ENCODE measurements at places on chromosomes 1 and 21.
A peak's percentile ranks its signal among the peaks of the same experiment; 100 is the strongest.

GRCh38 chr1:19730793-19731192, 66.1 kb downstream of the HTR6 start:
- no peak for DNase-seq
- H3K4me3 ChIP-seq, result no peak overlapping the region
- H3K27ac ChIP-seq, result peak overlapping the region; percentile 20
- no peaks in the 10 kb centered on the region for H3K27me3 ChIP-seq
- H3K4me1 ChIP-seq, result no peaks in the 10 kb centered on the region

- no peak for DNase-seq
- H3K4me3 ChIP-seq, result no peak overlapping the region
- H3K36me3 ChIP-seq, result peaks cover 3% of the 10 kb centered on the region
- peaks cover 36% of the 10 kb centered on the region for H3K4me1 ChIP-seq
- H3K27ac ChIP-seq, result peak overlapping the region; percentile 53
Measured at GRCh38 chr1:10217748-10218441, 7.5 kb downstream of the KIF1B start.

- no peaks in the 10 kb centered on the region for H3K4me1 ChIP-seq
- H3K4me3 ChIP-seq, result no peak overlapping the region
- H3K36me3 ChIP-seq, result no peaks in the 10 kb centered on the region
Measured at GRCh38 chr1:61486783-61487536, 238.0 kb downstream of the TM2D1 start.

DNA sequence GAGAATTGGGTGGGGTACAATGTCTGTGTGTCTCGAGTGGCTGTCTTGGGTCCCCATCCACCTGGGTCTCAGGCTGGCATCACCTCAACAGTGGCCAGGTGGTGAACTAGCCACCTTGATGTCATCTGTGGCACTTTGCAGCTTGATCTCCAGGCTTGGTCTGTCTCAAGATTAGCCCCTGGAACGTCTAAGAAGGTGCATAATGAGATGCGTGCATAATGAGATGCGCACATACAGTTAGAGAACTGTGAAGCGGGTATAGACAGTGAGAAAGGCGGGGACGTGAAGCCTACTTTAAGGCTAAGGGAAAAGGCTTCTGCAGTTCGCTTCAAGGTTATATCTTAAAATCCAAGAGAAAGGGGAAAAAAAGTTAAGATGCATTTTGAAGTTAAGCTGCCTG, 98.7 kb downstream of the WDR4 start:
- peaks cover 30% of the 10 kb centered on the region for H3K27me3 ChIP-seq
- no peaks in the 10 kb centered on the region for H3K36me3 ChIP-seq
- DNase-seq, result no peak
- H3K4me1 ChIP-seq, result peaks cover 38% of the 10 kb centered on the region
- no peak overlapping the region for H3K27ac ChIP-seq
- no peak overlapping the region for H3K4me3 ChIP-seq

DNA sequence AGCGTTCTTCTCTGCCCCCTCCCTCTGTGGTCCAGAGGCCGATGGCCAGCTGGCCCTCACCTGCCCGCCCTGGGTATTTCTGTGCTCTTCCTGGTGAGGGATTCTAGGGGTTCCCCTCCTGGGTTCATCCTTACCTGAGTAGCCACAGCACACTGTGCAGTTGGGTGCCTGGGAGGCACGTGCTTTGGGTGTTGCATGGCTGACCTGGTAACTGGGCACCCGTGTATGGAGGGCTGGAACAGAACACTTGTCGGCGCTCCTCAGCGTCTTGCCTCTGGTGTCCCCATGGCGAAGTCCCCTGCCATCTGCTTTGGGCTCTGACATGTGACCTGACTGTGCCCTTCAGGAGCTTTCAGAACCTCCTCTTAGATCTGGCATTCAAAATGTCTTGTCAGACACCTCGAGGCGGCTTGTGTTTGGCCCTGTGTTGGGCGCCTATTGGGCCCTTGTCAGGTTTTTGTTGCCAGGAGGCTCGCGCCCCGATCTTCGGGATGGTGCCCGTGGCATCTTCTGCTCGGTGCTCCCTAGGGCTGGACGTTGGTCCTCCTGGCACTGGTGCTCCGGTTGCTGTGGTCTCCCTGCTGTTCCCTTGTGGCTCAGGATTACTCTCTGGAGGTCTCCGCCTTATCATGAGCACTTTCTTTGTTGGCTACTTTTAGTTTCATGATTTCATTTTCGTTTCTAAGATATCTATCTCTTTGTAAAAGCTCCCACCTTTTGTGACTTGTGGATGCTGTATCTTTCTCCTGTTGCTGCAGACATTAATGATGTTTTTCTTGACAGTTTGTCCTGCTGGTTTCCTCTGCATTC, 28.5 kb downstream of the SKI start:
- H3K36me3 ChIP-seq, result peaks cover 33% of the 10 kb centered on the region
- H3K4me3 ChIP-seq, result no peak overlapping the region
- peaks cover 46% of the 10 kb centered on the region for H3K4me1 ChIP-seq
- no peak for DNase-seq
- H3K27ac ChIP-seq, result no peak overlapping the region
- H3K27me3 ChIP-seq, result no peaks in the 10 kb centered on the region

DNA sequence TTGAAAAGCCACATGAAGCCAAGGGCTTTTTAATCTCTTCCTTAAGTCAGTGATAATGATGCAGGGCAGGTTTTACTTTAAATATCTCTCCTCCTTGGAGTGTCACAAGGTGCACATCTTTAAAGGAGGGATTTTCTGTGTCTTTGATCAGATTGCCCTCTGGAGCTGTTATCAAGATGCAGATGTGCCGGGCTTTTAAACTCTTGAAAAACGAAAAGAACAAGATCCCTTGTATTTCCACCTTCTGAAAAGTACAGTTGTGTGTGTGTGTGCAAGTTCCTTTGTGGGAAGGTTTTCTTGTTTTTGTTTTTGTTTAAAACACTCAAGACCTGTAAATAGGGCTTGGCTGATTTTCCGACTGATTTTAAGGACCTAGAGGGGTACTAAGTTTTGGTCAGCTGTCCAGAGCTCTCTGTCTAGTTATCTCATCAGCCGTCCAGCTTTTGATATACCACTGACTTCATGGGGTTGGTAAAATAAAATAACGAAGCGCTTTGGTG, 1.6 kb downstream of the MARK1 start:
- peaks cover 12% of the 10 kb centered on the region for H3K4me1 ChIP-seq
- no peak overlapping the region for H3K27ac ChIP-seq
- DNase-seq, result no peak
- H3K27me3 ChIP-seq, result peaks cover 53% of the 10 kb centered on the region
- H3K4me3 ChIP-seq, result peak overlapping the region; percentile 24

DNA sequence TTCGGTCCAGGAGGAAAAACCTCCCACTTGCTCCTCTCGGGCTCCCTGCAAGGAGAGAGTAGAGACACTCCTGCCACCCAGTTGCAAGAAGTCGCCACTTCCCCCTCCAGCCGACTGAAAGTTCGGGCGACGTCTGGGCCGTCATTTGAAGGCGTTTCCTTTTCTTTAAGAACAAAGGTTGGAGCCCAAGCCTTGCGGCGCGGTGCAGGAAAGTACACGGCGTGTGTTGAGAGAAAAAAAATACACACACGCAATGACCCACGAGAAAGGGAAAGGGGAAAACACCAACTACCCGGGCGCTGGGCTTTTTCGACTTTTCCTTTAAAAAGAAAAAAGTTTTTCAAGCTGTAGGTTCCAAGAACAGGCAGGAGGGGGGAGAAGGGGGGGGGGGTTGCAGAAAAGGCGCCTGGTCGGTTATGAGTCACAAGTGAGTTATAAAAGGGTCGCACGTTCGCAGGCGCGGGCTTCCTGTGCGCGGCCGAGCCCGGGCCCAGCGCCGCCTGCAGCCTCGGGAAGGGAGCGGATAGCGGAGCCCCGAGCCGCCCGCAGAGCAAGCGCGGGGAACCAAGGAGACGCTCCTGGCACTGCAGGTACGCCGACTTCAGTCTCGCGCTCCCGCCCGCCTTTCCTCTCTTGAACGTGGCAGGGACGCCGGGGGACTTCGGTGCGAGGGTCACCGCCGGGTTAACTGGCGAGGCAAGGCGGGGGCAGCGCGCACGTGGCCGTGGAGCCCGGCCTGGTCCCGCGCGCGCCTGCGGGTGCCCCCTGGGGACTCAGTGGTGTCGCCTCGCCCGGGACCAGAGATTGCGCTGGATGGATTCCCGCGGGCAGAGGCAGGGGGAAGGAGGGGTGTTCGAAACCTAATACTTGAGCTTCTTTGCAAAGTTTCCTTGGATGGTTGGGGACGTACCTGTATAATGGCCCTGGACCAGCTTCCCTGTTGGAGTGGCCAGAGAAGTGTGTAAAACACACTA, 45.3 kb downstream of the MRPL39 start:
- peaks cover 50% of the 10 kb centered on the region for H3K36me3 ChIP-seq
- H3K27ac ChIP-seq, result peak overlapping the region; percentile 98
- peaks cover 69% of the 10 kb centered on the region for H3K4me1 ChIP-seq
- no peaks in the 10 kb centered on the region for H3K27me3 ChIP-seq
- peak; percentile 68 for DNase-seq

DNA sequence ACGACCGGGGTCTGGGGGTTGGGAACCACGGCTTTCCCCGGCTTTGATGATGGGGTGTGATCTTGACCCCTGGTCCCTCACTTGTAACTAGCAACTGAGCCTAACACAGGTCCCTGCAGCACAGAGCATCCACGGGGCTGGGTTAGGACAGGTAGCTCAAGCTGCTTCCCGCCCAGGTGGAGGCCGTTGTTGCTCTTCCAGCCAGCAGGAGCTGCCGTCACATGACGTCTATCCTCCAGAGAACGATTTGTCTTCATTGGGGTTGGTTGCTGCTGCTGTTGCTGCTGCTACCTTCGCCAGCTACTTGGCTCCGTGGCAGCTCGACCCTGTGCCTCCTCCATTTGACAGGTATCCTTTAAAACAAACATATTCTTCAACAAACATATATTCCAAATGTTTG, 74.3 kb upstream of the ADAR start:
- H3K36me3 ChIP-seq, result peaks cover 3% of the 10 kb centered on the region
- peaks cover 7% of the 10 kb centered on the region for H3K4me1 ChIP-seq
- no peak overlapping the region for H3K4me3 ChIP-seq
- peaks cover 17% of the 10 kb centered on the region for H3K27me3 ChIP-seq
- no peak overlapping the region for H3K27ac ChIP-seq

DNA sequence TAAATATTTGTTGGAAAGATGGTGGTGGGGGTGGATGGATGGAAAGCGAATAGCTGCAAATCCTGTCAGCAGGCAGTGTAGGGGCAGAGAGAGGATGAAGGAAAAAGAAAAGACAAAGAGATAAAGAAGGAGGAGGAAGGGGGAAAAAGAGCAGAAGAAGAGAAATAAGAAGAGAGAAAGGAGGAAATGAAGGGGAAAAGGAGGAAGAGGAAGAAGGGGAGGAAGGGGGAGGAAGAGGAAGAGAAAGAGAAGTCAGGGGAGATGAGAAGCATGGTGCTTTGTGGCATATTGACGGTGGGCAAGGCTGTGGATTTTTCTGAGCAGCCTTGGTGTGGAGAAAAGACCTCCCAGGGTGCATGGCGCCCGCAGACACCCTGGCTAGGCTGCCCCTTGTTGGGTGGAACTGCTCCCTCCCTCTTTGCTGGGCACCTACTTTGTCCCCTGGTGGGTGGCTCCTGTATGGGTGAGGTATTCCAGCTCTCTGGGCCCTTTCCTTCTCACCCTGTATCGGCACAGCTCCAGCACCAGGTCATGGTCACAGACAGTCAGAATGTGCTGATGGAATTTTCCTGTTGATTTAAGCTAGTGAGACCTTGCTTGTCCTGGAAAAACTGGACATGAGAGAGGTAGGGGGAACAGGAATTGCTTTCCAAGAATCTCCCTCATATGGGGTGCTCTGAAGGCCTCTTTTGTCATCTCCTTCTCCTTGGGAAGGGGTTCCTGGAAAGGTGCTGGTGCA, 45.7 kb upstream of the TLR5 start:
- no peak for DNase-seq
- peaks cover 12% of the 10 kb centered on the region for H3K4me1 ChIP-seq
- H3K4me3 ChIP-seq, result no peak overlapping the region
- no peak overlapping the region for H3K27ac ChIP-seq
- no peaks in the 10 kb centered on the region for H3K36me3 ChIP-seq
- H3K27me3 ChIP-seq, result peaks cover 17% of the 10 kb centered on the region

GRCh38 chr1:170221031-170221430, 75.3 kb downstream of the NTMT2 start:
- H3K27ac ChIP-seq, result no peak overlapping the region
- no peaks in the 10 kb centered on the region for H3K27me3 ChIP-seq
- H3K4me1 ChIP-seq, result no peaks in the 10 kb centered on the region
- H3K4me3 ChIP-seq, result no peak overlapping the region

DNA sequence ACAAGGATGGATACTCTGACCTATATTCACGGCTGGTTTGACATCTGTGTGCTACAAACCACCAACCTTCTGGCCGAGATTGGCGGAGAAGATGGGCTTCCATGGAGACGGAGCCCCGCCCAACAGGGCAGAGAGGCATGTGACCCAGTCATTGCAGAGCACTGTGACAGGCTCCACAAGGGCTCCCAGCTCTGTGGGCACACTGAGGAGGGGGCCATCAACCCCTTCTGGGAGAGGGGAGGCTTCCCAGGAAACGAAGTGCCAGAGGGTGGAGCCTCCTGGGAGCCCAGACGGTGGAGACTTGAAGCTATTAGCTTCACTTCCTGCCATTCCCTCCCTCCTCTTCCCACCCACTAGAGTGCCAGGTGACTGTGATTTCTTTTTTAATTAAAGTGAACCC, 71.6 kb upstream of the IFFO2 start:
- H3K36me3 ChIP-seq, result no peaks in the 10 kb centered on the region
- no peaks in the 10 kb centered on the region for H3K4me1 ChIP-seq
- H3K27me3 ChIP-seq, result peaks cover 19% of the 10 kb centered on the region

- peaks cover 27% of the 10 kb centered on the region for H3K36me3 ChIP-seq
- H3K27ac ChIP-seq, result no peak overlapping the region
- no peak overlapping the region for H3K4me3 ChIP-seq
- no peaks in the 10 kb centered on the region for H3K27me3 ChIP-seq
Measured at GRCh38 chr1:206691604-206692003, 6.9 kb downstream of the MAPKAPK2 start.

DNA sequence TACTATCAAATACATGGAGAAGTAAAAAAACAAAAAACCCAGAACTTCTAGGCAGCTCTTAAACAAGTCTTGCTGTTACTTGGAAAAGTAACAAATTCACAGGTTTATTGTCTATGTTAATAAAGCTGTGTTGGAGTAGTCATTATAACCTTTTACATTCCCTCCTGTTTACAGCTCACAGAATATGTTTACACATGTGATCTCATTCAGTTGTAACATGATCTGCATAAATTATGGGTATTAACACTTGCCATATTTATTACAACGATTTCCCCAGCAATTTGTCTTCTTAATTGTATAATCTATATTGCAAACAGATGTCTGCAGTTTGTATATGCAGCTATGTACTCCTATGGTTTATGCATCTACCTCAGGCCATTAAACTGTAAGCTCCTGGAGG, 28.6 kb downstream of the ERG start:
- H3K27ac ChIP-seq, result no peak overlapping the region
- H3K4me1 ChIP-seq, result no peaks in the 10 kb centered on the region
- DNase-seq, result no peak
- H3K27me3 ChIP-seq, result peaks cover 11% of the 10 kb centered on the region
- H3K4me3 ChIP-seq, result no peak overlapping the region

Data from activated T-helper 1 cell treated with anti-CD3 and anti-CD28 coated beads, Interleukin-12 subunit alpha, Interleukin-12 subunit beta, Interleukin-2, Interleukin-4 antibody, amounts not matched to agents 30 ng/mL and 10 ng/mL and 1 ng/mL, durations not matched to agents 14 hours and 24 hours and 36 hours (primary cell).